CD4-positive, alpha-beta T cell treated with Interleukin-17A for 4 hours (primary cell): ENCODE measurements at places on chromosomes 6 and 20.

- DNase-seq, result no peak
Measured at GRCh38 chr6:100173211-100173610, 179.2 kb upstream of the MCHR2 start.

DNA sequence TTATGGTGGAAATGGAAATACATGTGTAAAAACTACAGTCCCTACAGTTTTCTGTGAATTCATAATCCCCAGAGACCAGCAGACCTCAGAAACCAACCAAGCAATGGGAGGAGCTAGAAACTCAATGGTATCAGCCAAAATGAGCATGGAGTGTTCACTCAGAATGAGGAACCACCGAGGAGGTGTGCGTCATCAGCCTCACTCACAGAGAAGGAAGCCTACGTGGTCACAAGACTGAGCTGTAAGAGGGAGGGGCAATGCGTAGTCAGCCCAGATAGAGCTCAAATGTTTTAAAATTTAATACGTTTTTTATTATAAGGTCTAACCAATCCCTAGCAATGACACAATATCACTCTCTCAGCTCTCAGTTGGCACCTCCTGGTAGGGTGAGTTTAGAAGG, 17.4 kb downstream of the MYLK4 start:
- no peak for DNase-seq

- no peak for DNase-seq
Measured at GRCh38 chr6:131045139-131045538, 17.9 kb downstream of the EPB41L2 start.

DNA sequence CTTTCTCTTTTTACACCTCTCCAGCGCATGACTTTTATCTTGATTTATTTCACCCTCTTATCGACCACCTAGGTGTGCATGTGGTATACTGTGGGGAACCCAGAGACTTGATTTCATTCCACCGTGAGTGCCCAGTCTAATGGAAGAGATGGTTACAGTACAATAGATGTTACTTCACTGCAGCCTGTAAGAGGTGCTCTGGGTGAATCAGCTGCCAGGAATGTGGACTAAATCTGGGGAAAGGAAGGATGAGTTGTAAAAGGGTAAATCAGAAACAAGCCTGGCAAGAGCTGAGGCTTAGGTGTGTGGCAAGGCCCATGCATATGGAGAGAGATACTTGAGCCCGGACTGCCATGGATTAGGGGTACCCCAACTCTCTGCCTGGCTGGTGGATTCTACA, 7.4 kb downstream of the STK35 start:
- DNase-seq, result no peak

DNA sequence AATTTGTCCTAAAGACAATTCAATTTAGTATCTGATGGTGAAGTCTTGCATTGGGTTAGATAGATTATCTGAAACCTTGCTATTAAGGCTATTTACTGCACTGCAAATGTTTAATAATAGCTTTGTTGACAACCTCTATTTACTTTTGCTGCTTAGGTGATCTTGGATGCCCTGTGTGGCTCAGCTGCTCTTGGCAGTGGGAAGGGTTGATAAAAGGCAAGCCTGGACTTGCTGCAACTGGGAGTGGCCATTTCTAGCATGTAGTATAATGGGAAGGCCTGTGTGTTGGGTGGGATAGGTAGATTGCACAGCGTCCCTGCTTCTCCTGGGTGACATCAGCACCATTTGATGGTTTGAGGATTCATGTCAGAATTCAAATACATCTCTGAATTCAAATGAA, 49.1 kb downstream of the ARMC2 start:
- DNase-seq, result no peak

DNA sequence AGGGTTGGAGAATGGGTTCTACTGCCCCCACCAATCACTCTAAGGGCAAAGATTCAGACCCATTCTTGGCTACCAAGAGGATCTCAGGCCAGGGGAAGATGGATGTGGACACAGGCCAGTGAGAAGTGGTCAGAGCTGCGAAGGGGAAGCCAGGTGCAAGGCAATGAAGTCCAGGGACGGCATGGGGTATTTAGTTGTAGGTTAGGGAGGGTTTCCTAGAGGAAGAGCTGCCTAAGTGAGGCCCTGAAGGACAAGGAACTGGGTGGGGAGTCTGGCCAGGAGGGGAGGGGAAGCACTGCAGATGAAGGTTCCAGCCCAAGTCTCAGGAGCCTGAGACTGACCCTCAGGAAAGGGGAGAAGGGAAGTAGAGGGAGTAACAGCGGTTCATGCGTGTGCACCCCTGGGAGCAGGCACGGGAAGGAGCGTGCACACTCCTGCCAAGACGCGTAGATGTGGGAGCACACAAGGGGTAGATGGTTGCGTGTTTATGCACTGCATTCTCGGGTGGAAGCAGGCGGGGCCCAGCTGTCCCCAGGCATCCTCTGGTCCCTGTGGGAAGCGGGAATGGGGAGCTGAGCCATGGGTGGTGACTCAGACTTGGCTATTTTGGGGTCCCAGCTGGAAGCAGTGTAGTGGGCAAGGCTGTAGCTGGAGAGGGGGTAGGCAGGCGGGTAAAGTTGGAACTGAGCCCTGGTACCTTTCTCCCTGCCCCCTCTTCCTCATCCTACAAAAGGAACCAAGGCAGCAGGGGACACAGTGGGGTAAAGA, 3.3 kb downstream of the ACTL10 start:
- DNase-seq, result no peak

- no peak for DNase-seq
Measured at GRCh38 chr20:40265825-40266533, 423.1 kb downstream of the MAFB start.

DNA sequence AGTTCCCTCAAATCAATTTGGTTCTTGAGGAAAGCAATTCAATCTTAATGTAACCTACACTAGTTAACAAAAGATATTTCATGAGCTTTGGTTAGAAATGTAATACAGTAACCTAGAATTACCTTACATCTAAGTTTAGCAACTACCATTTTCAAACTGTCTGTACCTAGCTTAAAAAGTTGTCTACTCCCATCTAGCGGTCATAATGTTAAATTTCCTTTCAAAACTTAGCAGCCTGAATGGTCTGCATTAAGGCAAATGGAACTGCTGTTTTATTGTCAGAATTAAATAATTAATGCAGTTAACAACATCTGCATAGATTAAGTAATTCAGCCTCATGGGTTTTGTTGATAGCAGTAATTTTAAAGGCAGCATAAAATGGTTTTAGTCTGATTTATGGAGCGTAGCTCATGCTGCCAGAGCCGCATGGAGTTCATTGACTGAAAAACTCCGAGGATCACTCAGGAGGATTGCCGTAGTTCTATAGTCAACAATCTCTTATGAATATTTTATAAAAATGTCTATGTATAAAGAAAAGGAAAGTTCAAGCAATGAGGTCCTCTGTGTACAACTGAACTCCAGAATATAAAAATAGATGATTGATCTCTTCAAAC, 485.4 kb upstream of the MANEA start:
- no peak for DNase-seq

GRCh38 chr6:88238901-88239300, 72.8 kb upstream of the CNR1 start:
- no peak for DNase-seq

- DNase-seq, result no peak
Measured at GRCh38 chr6:57248311-57248895, 26.3 kb upstream of the RAB23 start.

DNA sequence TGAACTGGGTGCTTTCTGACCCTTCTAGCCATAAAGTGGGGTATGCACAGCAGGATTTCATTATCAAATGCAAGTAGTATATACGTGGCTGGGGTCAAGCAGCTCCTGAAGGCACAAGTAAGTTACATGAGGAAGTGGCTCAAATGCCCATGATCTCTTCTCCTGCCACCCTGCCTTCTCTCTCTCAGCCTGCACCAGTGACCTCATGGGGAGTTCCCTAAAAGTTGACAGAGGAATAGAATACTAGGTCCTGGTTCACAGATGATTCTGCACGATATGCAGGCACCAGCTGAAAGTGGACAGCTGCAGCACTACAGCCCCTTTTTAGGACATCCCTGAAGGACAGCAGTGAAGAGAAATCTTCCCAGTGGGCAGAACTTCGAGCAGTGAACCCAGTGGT, 282.0 kb downstream of the BCKDHB start:
- DNase-seq, result no peak

- DNase-seq, result no peak
Measured at GRCh38 chr6:127630800-127631199, 53.8 kb downstream of the C6orf58 start.

DNA sequence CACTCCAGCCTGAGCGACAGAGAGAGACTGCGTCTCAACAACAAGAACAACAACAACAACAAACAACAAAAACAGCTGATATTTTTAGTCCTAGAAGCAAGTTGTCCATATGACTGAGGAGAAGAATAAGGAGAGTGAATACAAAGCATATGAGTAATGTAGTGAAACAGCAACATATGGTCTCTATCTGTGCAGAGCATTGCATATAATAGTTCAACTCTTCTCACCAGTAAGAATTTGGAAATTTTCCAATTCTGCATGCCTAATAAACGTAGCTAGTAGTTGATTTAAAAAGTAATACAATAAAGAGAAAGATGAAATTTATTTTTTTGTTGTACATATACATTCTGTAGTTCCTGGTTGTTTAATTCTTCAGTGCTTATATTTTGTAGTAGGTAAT, 129.7 kb upstream of the FAM83B start:
- no peak for DNase-seq

- DNase-seq, result no peak
Measured at GRCh38 chr6:148533309-148534107, 190.9 kb downstream of the SASH1 start.
